ENCODE measurements at places on chromosomes 6 and 20. TPM values are rescaled to one million over a fixed set of nuclear protein-coding genes. Genes with fewer than 3 reads are reported as not detected.

DNA sequence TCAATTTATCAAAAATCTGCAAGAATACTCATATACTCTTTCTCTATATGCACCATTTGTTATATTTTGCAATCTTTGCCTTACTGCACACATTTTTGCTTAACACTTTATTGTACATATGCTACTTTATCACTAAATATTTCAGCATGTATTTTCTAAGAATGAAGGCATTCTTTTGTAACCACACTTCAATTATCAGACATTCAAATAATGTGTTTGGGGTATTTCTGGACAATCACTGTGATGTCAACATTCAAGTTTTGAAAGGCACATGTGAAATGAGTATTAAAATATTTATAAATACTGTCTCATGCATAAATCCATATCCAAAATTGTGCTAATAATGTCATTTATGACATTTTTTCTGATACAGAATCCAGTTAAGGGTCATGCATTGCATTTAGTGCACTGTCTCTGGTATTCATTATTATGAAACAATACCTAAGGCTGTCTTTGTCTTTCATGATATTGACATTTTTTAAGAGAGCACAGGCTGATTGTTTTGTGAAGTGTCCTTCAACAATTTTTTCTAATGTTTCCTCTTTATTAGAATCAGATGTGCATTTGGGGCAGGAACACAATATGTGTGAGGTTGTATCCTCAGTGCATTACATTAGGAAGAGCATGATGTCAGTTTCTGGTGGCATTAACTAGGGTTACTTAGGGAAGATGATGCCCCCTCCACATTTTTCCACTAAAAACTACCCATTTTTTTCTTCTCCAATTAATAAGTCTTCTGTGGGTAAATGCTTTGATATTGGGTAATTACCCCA is 105.7 kb downstream of the MTFR2 start:
- no peak for DNase-seq

DNA sequence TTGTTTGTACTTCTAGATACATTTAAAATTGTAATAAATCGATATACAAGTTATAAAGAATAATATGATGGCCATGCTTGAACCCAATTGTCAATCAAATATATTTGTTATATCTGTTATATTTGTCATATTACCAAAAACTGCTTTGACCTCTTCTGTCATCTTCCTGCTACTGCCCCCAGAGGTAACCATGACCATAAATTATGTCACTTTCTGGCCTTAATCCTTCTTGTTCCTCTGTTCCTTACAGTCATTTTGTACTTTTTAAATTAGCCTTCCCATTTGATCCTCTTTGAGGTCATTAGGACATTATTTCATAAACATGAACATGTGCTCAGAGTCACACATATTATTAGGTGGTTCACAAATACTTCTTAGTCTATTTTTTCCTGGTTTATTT is 124.7 kb downstream of the HFE start:
- DNase-seq: no peak

GRCh38 chr6:53627391-53628218 is 38.0 kb downstream of the KLHL31 start:
- DNase-seq: no peak

DNA sequence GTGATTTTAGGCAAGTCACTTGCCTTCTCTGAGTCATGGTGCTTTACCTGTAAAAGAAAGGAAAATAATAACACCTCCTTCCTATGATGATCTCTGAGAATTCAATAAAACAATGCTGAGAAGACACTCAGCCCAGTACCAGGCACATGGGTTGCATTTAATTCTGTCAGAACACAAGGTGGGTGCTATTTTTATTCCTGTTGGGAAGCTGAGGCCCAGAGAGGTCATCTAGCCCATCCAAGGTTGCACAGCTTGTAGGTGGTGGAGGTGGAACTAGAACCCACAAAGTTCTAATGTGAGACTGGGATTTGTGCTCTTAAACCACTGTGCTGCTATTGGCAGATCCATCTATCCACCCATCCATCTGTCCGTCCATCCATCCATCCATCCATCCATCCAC is 39.6 kb upstream of the PTGIS start:
- no peak for DNase-seq

GRCh38 chr6:47047479-47048407 is 5.6 kb upstream of the ADGRF1 start:
- DNase-seq: peak; percentile 6

- DNase-seq: no peak
Measured at GRCh38 chr6:132414761-132415160, 13.5 kb upstream of the MOXD1 start.

Gene MUC21
- polyA plus RNA-seq: not detected

- no peak for DNase-seq
Measured at GRCh38 chr20:44772636-44773035, 27.0 kb downstream of the KCNK15 start.

- no peak for DNase-seq
Measured at GRCh38 chr6:3383525-3383924, 73.3 kb downstream of the SLC22A23 start.

- DNase-seq: no peak
Measured at GRCh38 chr20:25017257-25017803, 24.8 kb upstream of the APMAP start.

- DNase-seq: no peak
Measured at GRCh38 chr20:54184904-54185626, 11.3 kb upstream of the CYP24A1 start.

DNA sequence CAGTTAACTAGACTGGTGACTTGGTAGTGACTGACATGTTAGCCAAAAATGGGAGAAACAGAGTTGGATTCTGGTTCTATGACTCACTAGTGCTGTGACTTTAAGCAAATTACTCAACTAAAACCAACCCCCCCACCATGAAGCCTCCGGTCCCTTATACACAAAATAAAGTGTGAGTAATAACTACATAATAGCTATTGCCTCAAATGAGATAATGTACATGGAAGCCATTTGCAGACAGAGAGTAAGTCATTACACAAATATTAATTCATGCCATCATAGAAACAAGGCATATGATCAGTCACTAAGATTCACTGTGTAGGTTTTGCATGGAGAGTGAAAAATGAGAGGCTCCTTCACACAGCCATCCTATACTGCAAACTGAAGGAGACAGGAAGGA is 111.9 kb downstream of the HIVEP2 start:
- DNase-seq: no peak

DNA sequence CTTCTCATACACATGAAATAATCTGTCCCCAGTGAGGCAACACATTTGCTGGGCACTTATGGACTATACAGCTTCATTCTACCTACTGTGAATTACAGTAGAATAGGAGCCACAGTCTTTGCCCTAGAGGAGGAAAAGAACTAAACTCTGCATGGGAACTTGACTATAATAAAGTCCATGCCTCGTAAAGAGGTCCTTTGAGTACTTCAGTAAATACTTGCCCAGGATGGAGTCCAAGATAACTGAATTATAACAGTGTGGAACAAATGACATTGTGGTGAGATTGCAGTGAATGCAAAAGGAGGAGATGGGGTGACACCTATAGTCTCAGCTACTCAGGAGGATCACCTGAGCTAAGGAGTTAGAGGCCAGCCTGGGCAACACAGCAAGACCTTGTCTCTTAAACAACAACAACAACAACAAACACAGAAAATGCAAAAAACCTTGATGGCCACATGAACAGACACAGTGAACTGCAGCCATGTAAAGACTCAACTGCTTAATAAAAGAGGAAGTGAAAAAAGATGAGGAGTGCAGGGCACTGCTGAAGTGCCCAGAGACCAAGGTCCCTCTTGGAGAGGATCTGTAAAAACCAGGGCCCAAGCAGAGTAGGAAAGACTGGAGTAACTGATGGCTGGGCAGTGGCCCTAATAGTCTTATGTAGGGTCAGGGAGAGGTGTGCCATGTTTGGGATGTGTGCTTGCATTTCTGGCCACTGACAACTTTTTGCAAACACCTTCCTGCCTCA is 3.7 kb downstream of the MRPS18A start:
- no peak for DNase-seq
